GM04504 (cell line): ENCODE measurements at places on chromosomes 13 and 19.

DNA sequence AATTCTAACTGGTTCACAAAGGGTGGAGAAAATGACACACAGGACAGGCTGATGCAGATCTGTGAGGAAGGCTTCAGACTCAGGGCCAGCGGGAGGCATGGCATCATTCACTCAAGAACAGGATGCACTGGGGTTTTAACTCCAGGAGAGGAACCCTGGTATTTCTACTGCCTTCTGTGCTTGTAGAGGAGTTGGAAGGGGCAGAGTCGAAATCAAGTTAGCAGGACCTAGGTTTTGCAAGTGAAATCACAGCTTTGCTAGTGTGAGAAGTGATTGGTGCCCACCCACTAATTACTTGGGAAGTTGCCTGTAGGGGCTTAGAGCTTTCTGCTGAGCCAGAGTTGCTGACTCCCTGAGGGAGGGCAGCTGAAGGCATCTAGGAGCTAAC, 92.7 kb downstream of the AKAP11 start:
- DNase-seq: no peak

GRCh38 chr13:114027826-114028225, 54.0 kb upstream of the C13orf46 start:
- DNase-seq: no peak

DNA sequence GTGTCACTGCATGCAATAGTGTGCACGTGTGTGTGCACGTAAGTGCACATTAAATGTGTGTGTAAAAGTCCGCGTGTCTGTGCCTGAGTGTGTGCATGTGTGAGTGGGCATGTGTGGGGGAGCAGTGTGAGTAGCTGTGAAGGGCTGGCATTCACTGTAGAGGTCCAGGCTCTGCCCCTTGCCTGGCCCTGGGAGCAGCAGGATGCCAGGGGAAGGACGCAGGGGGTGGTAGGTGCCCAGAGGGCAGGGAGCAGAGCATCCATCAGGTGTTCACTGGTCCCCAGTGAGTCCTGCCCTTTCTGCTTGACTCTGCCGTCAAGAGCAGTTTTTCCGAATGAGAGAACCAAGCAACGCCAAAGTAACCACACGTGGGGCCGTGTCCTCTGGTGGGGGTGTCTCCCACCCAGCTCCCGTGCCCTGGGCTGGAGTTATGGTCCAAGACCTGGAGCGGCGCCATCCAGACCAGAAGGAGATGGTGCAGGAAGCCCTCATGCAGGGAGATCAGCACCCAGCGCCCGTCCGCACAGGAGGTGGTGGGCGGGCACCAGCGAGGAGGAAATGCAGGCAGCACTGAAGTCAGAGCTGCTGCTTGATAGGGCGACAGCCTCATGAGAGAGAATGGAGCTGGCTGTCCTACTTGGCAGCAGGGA, 68.5 kb downstream of the TEX29 start:
- no peak for DNase-seq

- DNase-seq: no peak
These were observed 94.1 kb downstream of the PCCA start for GRCh38 chr13:100182900-100183490.

- DNase-seq: no peak
These were observed at the start of gene RINL for GRCh38 chr19:38877781-38878574. RINL (minus strand) TSS chr19:38878275; CDS start chr19:38876742, 1,533 bp downstream.

DNA sequence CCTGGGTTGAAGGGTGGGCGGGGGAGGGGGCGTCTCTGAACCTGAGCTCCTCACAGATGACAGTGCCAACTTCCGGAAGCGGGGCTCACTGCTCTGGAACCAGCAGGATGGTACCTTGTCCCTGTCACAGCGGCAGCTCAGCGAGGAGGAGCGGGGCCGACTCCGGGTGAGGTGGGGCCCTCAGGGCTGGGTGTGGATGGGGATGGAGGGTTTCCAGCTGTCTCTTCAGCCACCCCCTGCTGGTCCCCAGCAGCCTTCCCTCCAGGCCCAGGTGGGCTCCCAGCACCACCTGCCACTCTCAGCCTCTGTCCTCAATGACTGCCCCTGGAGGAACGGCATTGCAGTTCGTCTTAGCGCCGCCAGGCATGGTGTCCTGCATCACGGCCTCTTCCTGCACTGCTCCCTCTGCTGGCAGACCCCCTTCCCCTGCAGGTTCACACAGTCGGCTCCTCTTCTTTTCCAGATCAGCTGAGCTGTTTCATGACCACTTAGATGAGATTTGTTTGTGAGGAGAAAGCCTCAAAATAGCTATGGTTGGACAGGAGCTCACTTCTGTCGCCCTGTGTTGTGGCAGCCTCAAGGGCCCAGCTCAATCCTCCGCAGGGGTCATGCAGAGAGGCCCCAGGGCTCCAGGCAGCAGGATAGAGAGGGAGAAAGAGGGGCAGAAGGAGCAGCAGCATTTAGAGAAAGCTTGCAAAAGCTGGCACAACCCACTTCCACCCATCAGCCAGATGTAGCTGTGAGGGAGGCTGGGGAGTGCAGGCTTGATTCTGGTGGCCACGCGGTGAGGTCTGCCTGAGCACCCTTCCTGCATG, 2.5 kb upstream of the GARIN5A start:
- DNase-seq: no peak

- DNase-seq: no peak
These were observed 14.8 kb downstream of the DDX39A start for GRCh38 chr19:14404312-14404711.

DNA sequence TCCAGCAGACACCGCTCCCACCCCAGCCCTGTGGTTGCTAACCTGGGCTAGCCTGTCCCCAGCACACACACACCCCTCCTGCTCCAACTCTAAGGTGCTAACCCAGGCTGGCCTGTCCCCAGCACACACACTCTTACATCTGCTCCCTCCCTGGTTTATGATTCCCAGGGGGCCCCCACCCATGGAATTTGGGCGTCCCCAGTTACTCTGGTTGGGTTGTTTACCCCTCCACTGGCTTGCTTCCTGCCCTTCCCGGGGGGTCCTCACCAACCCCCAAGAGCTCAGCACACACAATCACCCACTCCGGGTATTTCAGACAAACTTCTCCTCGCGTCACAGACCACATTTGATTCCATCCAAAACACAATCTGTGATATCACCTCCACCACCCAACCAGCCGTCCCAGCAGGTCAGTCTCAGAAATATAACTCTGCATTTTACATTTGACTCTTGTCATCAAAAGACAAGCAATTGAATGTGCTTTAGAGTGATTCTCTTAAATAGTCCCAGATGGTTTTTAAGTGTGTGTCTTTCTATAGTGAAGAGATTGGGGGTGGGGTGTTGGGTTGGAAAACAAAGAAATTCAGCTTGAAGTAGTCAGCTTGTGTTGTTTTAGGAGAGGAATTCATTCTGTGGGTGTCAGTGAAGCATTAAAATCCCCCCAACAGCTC, 20.1 kb downstream of the COL4A2 start:
- no peak for DNase-seq

DNA sequence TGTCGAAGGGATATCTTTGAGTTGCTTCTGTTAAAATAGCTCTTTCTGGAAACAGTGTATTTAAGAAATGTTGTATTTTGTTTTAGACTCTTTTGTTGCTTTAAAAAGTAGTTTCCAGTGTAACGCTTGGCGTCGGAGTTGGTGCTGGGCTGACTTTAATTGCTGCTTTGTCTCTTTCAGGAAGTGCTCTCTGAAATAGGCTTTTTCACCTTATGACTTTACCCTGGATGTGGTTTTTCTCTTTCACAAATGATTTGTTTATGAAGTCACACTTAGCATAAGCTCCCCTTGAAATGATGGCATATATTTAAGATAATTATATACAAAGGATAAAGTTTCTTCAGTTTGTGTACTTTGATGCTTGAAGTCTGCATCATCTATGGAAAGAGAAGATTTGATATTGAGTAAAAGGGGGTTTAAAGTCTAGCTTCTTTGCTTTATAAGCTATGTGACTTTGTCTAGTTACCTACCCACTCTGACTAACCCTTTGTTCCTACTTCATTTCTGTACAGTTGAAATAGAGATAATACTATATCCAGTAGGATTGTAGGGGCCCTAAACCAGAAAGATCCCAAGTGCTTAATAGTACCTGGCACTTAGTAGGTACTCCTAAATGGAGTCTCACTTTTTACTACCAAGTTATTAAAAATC, at the start of gene GPR18:
Gene GPR18, minus strand, starts transcription at position 170 of the 651 bp plus-strand sequence. CDS start 2,507 bp downstream, outside the sequence.
- no peak for DNase-seq

- no peak for DNase-seq
These were observed 47.1 kb downstream of the B3GLCT start for GRCh38 chr13:31246918-31247317.

DNA sequence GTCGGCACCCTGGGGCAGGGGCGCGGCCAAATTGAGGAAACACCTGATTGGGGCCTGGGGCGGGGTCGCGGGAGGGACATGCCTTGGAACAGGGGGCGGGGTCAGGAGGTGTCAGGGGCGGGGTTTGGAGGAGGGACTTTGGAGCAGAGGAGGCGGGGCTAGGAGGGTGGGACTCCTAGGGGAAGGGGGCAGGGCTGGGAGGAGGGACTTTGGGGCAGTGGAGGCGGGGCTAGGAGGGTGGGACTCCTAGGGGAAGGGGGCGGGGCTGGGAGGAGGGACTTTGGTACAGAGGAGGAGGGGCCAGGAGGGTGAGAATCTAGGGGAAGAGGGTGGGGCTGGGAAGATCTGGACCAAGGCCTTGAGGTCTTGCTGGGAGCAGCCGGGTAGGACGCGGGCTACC, 21.9 kb downstream of the GRIN2D start:
- DNase-seq: no peak

GRCh38 chr13:34900288-34900739, 41.8 kb upstream of the NBEA start:
- DNase-seq: no peak

- DNase-seq: no peak
These were observed 16.9 kb upstream of the ZNF254 start for GRCh38 chr19:24069905-24070657.

DNA sequence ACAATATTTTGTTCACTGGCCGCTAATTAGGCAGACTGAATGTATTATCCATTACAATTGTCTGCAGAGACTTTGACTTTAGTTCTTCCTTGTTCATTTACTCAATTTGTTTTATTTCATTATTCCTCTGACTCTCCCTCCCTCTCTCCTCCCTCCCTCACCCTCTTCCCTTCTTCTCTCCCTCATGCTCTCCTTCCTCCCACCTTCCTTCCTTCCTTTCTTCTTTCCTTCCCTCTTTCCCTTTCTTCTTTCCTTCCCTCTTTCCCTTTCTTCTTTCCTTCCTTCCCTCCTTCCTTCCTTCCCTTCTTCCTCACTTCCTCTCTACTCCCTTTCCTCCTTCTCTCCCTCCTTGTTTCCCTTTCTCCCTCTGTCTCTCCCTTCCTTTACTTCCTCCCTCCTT, 1591.0 kb upstream of the SLC10A2 start:
- DNase-seq: no peak

DNA sequence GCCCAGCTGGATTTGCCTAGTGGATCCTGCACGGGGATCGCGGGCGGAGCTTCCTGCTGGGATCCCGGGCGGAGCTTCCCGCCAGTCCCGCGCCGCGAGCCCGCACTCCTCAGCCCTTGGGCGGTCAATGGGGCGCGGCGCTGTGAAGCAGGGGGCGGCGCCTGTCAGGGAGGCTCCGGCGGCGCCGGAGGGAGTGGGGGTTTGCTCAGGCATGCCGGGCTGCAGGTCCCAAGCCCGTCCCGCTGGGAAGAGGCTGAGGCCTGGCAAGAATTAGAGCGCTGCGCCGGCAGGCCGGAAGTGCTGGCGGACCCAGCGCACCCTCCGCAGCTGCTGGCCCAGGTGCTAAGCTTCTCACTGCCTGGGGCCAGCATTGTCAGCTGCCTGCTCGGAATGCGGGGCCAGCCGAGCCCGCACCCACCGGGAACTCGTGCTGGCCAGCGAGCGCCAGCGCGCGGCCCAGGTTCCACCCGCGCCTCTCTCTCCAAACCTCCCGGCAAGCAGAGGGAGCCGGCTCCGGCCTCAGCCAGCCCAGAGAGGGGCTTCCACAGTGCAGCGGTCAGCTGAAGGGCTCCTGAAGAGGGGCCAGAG, 119.6 kb downstream of the PRR20E start:
- no peak for DNase-seq

GRCh38 chr19:46513461-46514236, 18.0 kb upstream of the PNMA8B start:
- peak; percentile 56 for DNase-seq

GRCh38 chr19:48230555-48231129, 25.1 kb downstream of the CARD8 start:
- no peak for DNase-seq

DNA sequence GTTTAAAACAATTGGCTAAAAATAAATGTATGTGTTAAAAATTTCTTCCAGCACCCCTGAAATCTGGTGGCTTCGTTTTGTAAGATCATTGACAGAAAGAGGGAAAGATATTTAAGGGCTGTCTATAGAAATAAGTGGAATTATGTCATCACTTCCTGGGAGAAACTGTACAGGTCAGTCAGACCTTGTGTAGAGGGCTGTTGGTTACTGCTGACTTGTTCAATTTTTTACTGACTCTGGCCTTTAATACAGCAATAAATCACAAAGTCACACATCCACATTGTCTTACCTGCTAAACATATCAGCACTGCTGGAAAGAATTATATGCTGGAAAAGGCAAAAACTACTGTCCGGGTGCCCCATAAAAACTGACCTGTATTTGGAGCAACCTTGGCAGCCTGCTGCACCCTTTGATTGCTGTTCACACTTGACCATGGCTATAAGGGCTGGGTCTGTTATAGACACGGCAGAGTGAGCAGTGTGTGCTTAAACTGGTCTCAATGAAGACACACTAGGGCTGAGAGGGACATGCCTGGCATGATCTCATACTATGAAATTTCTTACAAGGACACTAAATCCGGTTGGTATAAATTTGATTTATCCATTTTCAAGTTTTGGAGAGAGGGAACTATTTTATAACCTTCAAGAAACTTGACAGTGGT, 162.1 kb downstream of the NHLRC3 start:
- DNase-seq: no peak

GRCh38 chr13:114130131-114130836, 2.1 kb downstream of the RASA3 start:
- no peak for DNase-seq

DNA sequence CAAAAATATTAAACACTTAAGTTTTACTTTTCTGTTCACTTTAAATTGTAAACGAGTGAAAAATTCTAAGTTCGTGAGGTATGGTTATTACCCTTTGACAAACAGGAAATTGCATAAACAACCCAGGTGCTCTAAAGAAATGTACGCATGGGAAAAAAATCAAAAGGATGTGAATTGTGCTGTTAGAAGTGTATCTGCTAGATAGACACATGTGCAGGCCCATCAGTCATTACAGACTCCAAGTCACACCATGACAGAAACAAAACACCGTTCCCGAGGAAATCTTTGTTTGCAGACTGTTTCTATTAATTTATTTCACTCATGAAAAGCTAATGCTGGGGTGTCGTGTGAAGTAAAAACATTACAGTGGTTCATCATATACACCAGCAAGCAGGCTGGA, 17.0 kb upstream of the DOCK9 start:
- no peak for DNase-seq

DNA sequence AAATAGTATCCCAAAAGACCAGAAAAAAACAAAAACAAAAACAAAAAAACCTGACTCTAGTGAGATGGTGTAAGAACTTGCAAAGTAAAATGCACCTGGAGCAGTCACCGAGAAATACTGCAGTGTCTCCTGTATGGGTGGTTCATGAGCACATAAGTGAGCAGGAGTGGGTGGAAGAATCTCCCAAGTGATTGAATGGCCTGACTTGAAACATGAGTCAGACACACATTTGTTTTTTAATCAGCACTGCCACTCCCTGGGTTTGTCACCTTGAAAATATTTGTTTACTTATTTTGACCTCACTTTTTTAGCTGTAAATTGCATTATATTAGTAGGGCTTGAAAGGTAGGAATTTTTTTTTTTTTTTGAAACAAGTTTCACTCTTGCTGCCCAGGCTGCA, 2.0 kb downstream of the ZNF431 start:
- peak; percentile 0 for DNase-seq

- no peak for DNase-seq
These were observed 368.2 kb upstream of the TSHZ3 start for GRCh38 chr19:31717269-31717923.
